ENCODE measurements at places on chromosomes 6 and 20. TPM values are rescaled to one million over a fixed set of nuclear protein-coding genes. Genes with fewer than 3 reads are reported as not detected.

Gene ANGPT4
- 0.22 TPM for total RNA-seq

DNA sequence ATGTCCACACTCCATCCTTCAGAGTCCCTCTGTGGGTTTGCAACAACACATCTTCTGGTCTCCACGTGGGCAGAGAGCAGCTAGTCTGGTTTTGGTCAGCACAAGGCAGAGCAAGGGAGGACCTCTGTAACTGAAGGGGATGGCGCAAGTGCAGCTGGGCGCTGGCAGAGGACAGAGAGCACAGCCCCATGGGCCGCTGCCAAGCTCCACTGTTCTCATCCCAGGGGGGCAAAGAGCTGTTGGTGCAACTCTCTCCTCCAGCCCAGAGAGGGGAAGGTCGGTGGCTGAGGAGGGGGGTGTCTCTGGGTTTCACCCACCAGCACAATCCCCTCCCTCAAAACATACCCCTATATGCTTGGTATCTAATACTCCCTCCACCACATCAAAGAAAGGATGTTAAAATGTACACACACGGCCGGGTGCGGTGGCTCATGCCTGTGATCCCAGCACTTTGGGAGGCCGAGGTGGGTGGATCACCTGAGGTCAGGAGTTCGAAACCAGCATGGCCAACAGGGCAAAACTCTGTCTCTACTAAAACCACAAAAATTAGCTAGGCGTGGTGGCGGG lies 9.1 kb downstream of the ATP9A start:
- DNase-seq: no peak

DNA sequence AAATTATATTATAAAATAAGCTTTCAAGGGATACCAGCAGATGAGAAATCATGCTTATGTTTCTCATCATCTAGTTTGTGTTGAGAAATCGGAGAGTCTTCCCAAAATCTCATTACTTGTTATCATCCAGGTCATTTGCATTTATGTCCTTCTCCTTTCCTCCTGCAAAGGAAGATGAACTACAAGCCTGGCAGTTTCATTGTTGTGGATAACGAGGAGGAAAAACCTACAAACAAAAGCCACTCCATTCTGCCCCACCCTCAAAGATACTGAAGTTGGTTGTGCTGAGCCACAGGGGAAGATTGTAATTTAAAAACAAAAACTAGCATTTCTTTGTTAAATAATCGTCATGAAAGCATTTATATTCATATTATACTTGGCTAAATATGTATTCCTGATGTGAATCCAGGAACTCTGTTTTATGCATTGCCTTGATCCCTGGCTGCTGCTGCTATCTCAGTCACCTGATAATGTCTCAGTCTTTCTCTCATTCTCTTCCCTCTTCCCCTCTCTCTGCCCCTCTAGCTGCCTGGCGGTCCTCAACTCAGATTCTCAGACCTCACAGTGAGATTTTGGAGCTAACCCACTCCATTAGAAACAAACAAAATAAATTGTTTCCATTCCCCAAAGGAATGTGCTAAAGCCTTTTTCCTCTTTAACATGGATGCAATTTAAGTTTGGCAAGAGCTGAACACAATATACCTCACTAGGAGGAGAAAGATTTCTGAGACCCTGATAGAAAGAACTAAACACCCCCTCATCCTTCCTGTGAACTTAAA lies 185.3 kb downstream of the ADAT2 start:
- no peak for DNase-seq

- DNase-seq: no peak
Measured at GRCh38 chr6:106444777-106445507, 84.4 kb downstream of the CRYBG1 start.

Measured in glutamatergic neuron (in vitro differentiated cells).